Hepatocyte (in vitro differentiated cells): ENCODE measurements at places on chromosomes 5 and 9. TPM values are rescaled to one million over a fixed set of nuclear protein-coding genes. Genes with fewer than 3 reads are reported as not detected.

Gene BAG1
- polyA plus RNA-seq, result 78.5 and 99.3 TPM in 2 replicates

Gene GDA
- 9.3 and 14.4 TPM in 2 replicates for polyA plus RNA-seq

Gene IL3
- not detected in 2 replicates for polyA plus RNA-seq

Gene PLPP6
- 19.6 and 23.5 TPM in 2 replicates for polyA plus RNA-seq

Gene SMC2
- polyA plus RNA-seq, result 11.5 and 16.6 TPM in 2 replicates

Gene ISL1
- polyA plus RNA-seq, result 16.2 and 22.0 TPM in 2 replicates

Gene PIP5KL1
- 1.4 and 2.5 TPM in 2 replicates for polyA plus RNA-seq

Gene IL4
- not detected in 2 replicates for polyA plus RNA-seq

Gene KLF4
- polyA plus RNA-seq, result 35.0 and 41.8 TPM in 2 replicates

Gene TPPP
- 4.3 and 5.2 TPM in 2 replicates for polyA plus RNA-seq

Gene DDX31
- 7.3 and 10.5 TPM in 2 replicates for polyA plus RNA-seq

Gene MED10
- 75.5 and 83.5 TPM in 2 replicates for polyA plus RNA-seq

Gene NUTM2G
- polyA plus RNA-seq, result 0.35 and 0.36 TPM in 2 replicates

Gene PLEKHG4B
- 3.6 and 6.7 TPM in 2 replicates for polyA plus RNA-seq

Gene GPRIN1
- 2.2 and 3.9 TPM in 2 replicates for polyA plus RNA-seq

Gene GABRA1
- polyA plus RNA-seq, result 0.42 TPM in 1 of 2 replicates, not detected in the other

Gene IFNA21
- polyA plus RNA-seq, result not detected in 2 replicates

Gene CAMK4
- 0.64 and 1.0 TPM in 2 replicates for polyA plus RNA-seq

Gene SLC45A2
- polyA plus RNA-seq, result 0.97 and 1.8 TPM in 2 replicates

Gene TAF1L
- polyA plus RNA-seq, result not detected in 2 replicates

Gene TUT7
- 21.5 and 25.1 TPM in 2 replicates for polyA plus RNA-seq

Gene SCGB3A2
- polyA plus RNA-seq, result 70.6 and 84.7 TPM in 2 replicates

Gene PLAC8L1
- 0.52 and 1.1 TPM in 2 replicates for polyA plus RNA-seq

Gene PDLIM4
- polyA plus RNA-seq, result 102 and 125 TPM in 2 replicates

Gene ANKRD31
- 0.19 and 0.44 TPM in 2 replicates for polyA plus RNA-seq

Gene VDAC1
- polyA plus RNA-seq, result 196 and 216 TPM in 2 replicates

Gene MZB1
- 0.30 TPM in 1 of 2 replicates, not detected in the other for polyA plus RNA-seq

Gene PCDHA10
- 7.4 and 7.7 TPM in 2 replicates for polyA plus RNA-seq

Gene HOMER1
- polyA plus RNA-seq, result 9.8 and 12.0 TPM in 2 replicates

Gene CFAP77
- polyA plus RNA-seq, result 1.2 and 4.2 TPM in 2 replicates

Gene MYOZ3
- polyA plus RNA-seq, result 0.83 and 1.8 TPM in 2 replicates

Gene ZDHHC11B
- polyA plus RNA-seq, result 1.3 and 1.9 TPM in 2 replicates

Gene MUSK
- polyA plus RNA-seq, result 0.60 TPM in 1 of 2 replicates, not detected in the other

Gene SPATA31E1
- polyA plus RNA-seq, result 0.05 TPM in 1 of 2 replicates, not detected in the other

Gene YTHDC2
- polyA plus RNA-seq, result 9.1 and 11.1 TPM in 2 replicates

Gene SLC27A4
- 19.1 and 21.9 TPM in 2 replicates for polyA plus RNA-seq

Gene AHRR
- 1.8 and 2.4 TPM in 2 replicates for polyA plus RNA-seq

Gene DDX4
- polyA plus RNA-seq, result not detected in 2 replicates

Gene DBH
- polyA plus RNA-seq, result 0.32 and 0.44 TPM in 2 replicates

Gene GMCL2
- not detected in 2 replicates for polyA plus RNA-seq

Gene LHFPL2
- 10.2 and 15.6 TPM in 2 replicates for polyA plus RNA-seq

Gene ENTPD2
- polyA plus RNA-seq, result 1.1 and 3.2 TPM in 2 replicates

Gene ANKDD1B
- polyA plus RNA-seq, result 0.71 and 2.3 TPM in 2 replicates

Gene FREM1
- 9.7 and 12.0 TPM in 2 replicates for polyA plus RNA-seq

Gene ATG10
- 12.6 and 13.0 TPM in 2 replicates for polyA plus RNA-seq

Gene PRDM12
- polyA plus RNA-seq, result not detected in 2 replicates

Gene HCN1
- 0.09 TPM in 1 of 2 replicates, not detected in the other for polyA plus RNA-seq

Gene EGFLAM
- polyA plus RNA-seq, result 6.5 and 9.2 TPM in 2 replicates

Gene CKMT2
- polyA plus RNA-seq, result 5.3 and 7.8 TPM in 2 replicates

Gene PCDHGC3
- polyA plus RNA-seq, result 35.8 and 40.8 TPM in 2 replicates

Gene SLC6A18
- 0.35 TPM in 1 of 2 replicates, not detected in the other for polyA plus RNA-seq
